SJCRH30 (cell line): ENCODE measurements at places on chromosomes 1 and 21. TPM values are rescaled to one million over a fixed set of nuclear protein-coding genes. Genes with fewer than 3 reads are reported as not detected.

GRCh38 chr1:244988521-244988920 lies 124.2 kb upstream of the HNRNPU start:
- DNase-seq: no peak

GRCh38 chr1:76336931-76337371 lies 262.4 kb downstream of the ST6GALNAC3 start:
- DNase-seq: peak; percentile 94

GRCh38 chr1:166176416-166176815 lies 9.6 kb upstream of the FAM78B start:
- DNase-seq: no peak

- DNase-seq: no peak
These were observed 2.4 kb downstream of the TMEM125 start for GRCh38 chr1:43272161-43272560.

DNA sequence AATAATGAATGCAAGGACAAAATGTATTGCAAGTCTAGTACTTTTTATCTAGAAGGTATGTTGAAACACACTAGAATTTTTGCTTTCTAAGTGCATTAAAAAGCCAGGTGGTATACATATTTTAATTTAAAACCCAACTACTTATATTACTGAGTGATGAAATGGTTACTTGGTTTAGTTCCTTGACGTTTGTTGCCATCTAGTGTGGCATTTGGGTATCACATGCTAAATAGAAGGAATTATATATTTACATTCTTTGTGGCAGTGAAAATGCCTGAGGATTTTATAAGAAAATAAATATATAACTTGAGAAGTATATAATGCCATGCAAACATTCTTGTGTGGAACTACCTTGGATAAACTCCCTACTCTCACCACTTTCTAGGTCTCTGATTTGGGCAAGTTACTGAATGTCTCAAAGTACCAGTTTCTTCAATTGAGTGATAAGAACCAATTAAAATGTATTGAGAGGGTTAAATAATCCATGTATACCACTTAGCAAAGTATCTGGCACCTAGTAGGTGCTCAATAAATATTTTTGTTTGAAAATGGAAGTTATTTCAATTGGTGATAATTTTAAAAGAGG lies 69.6 kb downstream of the SDCCAG8 start:
- peak; percentile 4 for DNase-seq

DNA sequence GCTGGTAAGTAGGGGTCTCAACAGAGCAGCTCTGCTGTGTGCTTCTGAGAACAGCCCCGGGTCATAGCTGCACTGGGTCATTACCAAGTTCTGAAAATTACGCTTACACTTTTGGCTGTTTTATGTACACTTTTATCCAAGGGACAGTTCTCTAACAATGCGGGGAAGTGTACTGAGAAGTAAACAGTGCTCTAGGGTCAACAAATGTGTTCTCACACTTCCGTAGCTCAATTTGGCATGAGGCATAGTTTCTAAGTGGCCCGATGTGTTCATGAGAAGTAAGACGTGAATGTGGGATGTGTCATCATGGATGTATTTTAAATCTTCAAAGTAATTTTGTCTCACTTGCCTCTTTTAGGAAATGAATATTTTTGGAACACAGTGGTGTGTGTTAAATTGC lies 10.9 kb upstream of the VAMP3 start:
- DNase-seq: no peak

- DNase-seq: no peak
These were observed 136.1 kb downstream of the KIF26B start for GRCh38 chr1:245290836-245291235.

DNA sequence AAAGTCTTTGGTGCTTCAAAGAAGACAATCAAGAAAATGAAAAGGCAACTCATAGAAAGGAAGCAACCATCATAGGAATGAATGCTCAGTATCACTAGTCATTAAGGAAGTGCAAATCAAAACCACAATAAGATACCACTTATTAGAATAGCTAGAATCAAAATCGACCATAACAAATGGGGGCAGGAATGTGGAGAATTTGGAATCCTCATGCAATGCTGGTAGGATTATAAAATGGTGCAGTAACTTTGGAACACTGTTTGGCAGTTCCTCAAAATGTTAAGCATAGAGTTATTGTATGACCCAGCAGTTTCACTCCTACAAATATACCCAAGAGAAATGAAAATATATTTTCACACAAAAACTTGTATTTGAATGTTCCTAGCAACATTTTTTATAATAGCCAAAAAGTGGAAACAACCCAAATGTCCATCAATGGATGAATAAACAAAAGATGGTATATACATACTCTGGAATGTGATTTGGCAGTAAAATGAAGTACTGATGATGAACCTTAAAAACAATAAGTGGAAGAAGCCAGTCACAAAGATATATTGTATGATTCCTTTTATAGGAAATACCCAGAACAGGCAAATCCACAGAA lies 105.6 kb downstream of the MIS18A start:
- DNase-seq: no peak

GRCh38 chr1:176696109-176696508 lies 233.1 kb downstream of the PAPPA2 start:
- no peak for DNase-seq

DNA sequence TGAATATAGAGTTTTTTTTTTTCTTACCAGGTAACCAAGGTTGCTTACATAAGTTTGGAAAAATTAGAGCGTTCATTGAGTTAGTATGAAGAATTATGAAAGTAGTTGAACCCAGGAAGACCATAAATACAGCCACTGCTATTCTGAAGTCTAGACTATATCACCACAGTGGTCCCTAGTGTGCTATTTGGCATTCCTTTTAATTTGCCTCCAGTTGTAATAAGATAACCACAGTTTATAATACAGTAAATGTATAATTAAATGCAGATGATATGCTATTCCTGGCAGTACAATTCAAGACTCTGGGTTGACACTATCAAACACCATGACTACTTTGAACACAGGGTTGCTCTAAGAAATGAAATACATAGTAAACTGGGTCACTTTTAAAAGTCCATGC lies 270.5 kb downstream of the BRINP2 start:
- DNase-seq: no peak

GRCh38 chr1:159090286-159091179 lies 14.0 kb upstream of the AIM2 start:
- DNase-seq: no peak

DNA sequence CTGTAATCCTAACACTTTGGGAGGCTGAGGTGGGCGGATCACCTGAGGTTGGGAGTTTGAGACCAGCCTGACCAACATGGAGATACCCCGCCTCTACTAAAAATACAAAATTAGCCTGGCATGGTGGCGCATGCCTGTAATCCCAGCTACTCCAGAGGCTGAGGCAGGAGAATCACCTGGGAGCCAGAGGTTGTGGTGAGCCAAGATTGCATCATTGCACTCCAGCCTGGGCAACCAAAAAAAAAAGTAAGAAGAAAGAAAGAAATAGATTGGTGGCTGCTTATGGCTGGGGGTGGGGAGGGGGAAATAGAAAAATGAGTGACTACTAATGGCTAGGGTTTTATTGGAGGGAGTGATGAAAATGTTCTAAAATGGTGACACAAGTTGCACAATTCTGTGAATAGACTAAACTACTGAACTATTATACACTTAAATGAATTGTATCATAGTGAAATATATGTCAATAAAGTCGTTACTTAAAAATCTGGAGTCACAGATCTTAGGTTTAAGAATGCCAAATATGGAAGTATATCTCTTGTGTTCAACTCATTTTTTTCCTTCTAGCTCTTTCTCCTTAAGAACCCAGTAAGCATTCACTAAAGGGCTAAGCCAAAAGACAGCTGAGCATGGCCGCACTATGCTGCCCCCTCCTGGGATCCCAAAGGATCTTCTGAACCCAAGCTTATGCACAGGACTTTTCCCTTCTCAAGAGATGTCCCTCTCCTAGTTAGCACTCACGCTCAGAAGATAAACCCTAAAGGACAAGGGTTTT lies 3.2 kb upstream of the NPL start:
- DNase-seq: peak; percentile 63

DNA sequence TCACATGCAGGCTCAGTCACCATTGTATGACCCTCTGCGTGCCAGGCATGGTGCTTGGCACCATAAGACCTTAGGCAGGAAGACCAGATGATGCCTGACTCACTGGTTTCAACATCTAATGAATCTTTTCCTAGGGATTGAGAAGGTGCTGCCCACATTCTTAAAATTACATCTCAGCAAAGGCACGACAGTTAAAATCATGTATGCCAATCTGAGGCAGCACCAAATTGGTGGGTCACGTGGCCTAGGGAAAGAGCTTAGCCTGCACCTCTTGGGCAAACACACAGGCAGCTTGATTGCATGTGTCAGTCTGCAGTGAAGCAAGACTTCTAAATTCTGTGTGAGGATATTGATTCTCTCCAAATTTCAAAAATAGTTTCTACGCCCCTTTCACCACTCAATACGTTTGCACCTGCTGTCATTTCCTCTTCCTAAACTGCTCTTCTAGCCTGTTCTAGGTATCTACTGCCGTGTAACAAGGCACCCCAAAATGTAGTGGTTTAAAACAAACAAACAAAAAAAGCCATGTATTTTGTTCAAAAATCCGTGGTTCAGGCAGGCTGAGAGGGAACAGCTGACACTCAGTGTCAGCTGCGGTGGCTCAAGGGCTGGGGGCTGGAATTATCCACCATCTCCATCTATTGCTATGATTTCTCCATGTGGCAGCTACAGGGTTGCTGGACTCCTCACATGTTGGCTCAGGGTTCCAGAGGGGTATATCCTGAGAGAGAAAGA lies 160.2 kb upstream of the FGGY start:
- DNase-seq: peak; percentile 76

DNA sequence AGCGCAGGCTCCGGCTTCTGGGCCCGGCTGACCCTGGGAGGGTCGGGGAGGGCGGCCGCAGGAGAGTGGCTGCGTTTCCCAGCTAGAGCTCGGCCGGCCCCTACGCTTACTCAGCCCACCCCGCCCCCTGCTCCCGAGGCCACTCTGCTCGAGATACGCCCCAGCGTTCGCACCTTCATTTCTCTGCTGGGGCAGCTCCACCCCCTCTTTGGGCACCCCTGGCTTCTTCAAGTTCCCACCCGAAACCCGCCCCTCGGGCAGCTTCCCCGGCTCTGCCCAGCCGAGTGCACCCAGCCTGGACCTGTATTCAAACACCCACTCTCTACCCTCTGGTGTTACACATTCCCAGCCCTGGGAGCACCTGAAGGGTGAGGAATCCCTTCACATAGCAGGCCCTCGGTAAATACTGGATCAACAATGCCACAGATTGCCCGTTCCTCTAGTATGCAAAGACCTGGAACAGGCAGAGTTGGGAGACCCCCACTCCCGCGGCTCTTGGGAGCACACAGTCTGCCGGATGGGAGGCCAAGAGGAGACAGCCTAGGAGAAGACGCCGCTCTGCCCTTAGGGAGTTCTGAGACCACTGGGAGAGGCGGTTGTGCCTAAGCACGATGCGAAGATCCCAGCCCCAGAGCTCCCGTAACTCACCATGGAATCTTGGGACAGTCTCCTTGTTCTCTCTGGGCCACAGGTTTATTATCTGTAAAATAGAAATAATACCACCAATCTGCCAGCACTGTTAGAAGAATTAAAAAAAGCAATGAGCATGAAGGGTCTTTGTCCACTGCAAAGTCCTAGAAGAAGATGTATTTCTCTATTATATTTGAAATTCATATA lies 566 bp upstream of the PAQR7 start:
- DNase-seq: no peak

DNA sequence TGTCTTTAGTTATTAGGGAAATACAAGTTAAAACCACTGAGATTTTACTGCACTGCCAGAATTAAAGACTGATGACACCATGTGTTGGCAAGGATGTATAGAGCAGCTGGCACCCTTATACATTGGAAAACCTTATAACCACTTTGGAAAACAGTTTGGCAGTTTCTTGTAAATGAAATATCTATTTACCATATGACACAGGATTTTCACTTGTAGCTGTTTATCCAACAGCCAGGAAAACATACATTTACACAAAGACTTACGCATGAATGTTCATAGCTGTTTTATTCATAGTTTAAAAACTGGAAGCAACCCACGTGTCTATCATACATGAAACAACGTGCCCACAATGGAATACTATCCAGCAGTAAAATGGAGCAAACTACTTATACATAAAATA lies 45.3 kb downstream of the PRRC2C start:
- no peak for DNase-seq

DNA sequence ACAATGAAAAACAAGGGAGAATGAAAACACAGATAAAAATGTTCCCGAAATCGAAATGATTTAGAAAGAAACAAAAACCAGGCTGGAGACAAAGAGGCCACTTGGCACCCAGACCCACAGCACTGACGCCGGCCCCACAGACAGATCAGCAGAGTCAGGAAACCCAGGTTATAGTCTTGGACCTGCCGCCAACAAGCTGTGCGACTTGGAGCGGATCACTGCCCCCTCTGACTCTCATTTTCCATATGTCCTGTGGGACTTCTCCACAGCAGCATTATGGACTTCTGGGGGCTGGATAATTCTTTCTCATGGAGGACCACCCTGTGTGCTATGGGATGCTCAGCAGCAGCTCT lies 72.4 kb downstream of the MATN1 start:
- no peak for DNase-seq

GRCh38 chr1:226293553-226293920 lies 15.4 kb downstream of the LIN9 start:
- no peak for DNase-seq

- no peak for DNase-seq
These were observed 21.4 kb downstream of the ELF3 start for GRCh38 chr1:202031796-202032195.

GRCh38 chr21:17389311-17389710 lies 123.5 kb upstream of the CXADR start:
- no peak for DNase-seq

Gene EEIG2
- total RNA-seq: 15.8 and 17.9 TPM in 2 replicates

Gene GREM2
- total RNA-seq: 0.02 and 0.03 TPM in 2 replicates

Gene CHIA
- total RNA-seq: not detected in 2 replicates

Gene ZNF683
- not detected in 2 replicates for total RNA-seq

Gene HTR6
- 0.05 TPM in 1 of 2 replicates, not detected in the other for total RNA-seq

Gene TRNP1
- 0.42 and 0.81 TPM in 2 replicates for total RNA-seq

Gene MEX3A
- 21.8 and 22.3 TPM in 2 replicates for total RNA-seq

Gene LAX1
- not detected in 2 replicates for total RNA-seq

Gene FAM167B
- total RNA-seq: not detected in 2 replicates

Gene SMCP
- total RNA-seq: not detected in 2 replicates

Gene SPRR2G
- total RNA-seq: not detected in 2 replicates

Gene CATSPERE
- total RNA-seq: 0.06 and 0.08 TPM in 2 replicates

Gene RPE65
- 0.06 and 0.13 TPM in 2 replicates for total RNA-seq

Gene ADAMTSL4
- not detected in 2 replicates for total RNA-seq

Gene ERMAP
- 1.8 and 2.9 TPM in 2 replicates for total RNA-seq

Gene ADAMTS5
- total RNA-seq: 12.3 and 14.2 TPM in 2 replicates
